ENCODE measurements at places on chromosomes 5 and 9. TPM values are rescaled to one million over a fixed set of nuclear protein-coding genes. Genes with fewer than 3 reads are reported as not detected.

Gene MARCHF11
- not detected for total RNA-seq

Gene ZNF300
- total RNA-seq: 15.6 TPM

Gene SEPTIN8
- total RNA-seq: 58.6 TPM

- DNase-seq: no peak
Measured at GRCh38 chr5:168162464-168162863, 129.0 kb upstream of the WWC1 start.

Gene GABRA1
- total RNA-seq: not detected

DNA sequence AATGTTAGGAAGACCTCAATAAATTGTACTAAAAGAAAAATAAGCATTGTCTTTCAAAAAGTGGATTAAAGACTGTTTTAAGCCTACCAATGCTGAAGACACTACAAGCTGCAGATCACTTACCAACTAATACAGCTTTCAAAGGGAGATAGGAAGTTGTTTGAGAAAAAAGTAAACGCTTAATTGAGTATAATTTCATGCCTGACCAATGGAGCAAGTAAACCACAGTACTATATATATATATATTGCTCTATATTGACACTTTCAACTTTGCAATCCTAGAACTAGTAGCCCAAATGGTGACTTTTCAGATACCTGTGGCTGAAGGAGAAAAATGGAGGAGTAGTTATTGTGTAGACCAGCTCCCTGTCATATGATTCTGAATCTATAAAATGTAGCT, 85.7 kb downstream of the FREM1 start:
- no peak for DNase-seq

- no peak for DNase-seq
Measured at GRCh38 chr5:78127875-78128274, 166.6 kb downstream of the AP3B1 start.

DNA sequence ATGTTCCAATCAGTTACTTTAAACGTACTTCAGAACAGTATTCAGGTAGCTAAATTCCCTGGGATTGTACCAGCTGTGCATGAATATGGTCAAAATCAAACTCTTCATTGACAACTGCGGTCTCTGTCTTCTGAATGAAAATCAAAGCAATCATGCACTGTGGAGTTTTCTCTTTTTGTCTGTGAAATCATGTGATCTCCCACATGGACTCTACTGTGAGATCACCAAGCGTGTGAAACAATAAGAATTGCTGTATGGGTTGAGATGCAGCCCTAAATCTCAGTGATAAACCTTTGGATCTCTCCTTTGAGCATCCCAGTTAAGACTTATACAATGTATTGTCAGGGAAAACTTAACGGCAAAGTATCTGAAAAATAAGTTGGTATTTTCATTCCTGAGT, 6.1 kb downstream of the NRG2 start:
- DNase-seq: no peak

Gene OLFM1
- 2.0 TPM for total RNA-seq

DNA sequence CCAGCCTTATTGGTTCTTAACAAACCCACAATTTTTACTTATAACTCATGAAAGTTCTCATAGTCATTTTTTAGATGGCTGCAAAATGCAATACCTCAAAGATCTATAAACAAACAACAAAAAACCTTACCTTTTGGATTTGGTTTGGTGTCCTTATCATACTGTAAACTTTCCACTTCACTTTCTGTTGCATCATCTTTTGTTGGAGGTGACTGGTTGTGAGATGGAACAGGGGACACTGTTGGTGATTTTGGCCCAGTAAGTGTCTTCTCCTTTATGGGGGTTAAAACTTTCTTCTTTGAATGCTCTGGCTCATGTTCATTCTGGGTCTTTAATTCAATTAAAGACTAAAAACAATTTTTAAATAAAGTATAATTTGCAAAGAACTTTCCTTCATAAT, 33.4 kb downstream of the CEP120 start:
- no peak for DNase-seq
